ENCODE measurements at places on chromosomes 13 and 19. TPM values are rescaled to one million over a fixed set of nuclear protein-coding genes. Genes with fewer than 3 reads are reported as not detected.

The ONECUT3 gene
- not detected for total RNA-seq

- no peak for DNase-seq
These were observed 246.1 kb downstream of the PCDH17 start for GRCh38 chr13:57877601-57878000.

- no peak for DNase-seq
These were observed 330.2 kb downstream of the MZT1 start for GRCh38 chr13:72397265-72397664.

The ZSCAN5B gene
- total RNA-seq = not detected

DNA sequence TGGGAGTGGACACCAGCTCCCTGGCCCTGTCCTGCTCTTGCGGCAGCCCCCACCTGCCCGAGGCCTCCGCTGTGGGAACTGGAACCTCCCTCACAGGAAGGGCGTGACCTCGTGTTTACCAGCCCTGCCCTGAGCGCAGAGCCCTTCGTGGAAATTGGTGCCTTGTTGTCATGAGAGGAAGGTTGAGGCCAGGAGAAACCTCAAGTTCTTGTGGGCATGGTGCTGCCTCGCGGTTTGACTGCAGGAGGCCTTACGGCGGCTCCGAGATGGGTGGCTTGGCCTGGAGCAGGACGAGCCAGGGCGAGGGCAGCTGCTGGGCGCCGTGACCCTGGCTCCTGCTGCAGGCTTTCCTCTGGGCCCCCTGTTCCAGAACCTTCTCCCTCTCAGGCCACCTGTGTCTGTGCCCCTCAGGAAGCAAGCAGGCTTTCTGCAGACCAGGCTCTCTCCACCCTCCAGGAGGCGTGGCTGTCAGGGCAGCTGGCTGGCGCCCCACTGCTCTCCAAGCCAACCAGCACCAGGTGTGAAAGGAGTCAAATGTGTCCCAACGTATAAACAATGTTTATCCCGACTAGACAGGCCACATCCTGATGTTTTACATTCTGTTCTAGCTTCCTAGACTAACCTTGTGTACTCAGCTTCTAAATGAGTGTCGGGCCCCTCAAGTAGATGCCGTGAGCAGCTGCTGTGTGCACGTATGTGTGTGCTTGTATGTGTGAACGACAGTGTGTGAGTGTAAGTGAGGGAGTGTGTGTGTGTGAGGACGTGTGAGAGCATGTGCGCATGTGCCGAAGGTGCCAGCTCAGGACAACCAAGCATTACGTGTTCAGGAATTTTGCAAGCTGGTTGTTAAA lies 10.4 kb upstream of the RASA3 start:
- no peak for DNase-seq

DNA sequence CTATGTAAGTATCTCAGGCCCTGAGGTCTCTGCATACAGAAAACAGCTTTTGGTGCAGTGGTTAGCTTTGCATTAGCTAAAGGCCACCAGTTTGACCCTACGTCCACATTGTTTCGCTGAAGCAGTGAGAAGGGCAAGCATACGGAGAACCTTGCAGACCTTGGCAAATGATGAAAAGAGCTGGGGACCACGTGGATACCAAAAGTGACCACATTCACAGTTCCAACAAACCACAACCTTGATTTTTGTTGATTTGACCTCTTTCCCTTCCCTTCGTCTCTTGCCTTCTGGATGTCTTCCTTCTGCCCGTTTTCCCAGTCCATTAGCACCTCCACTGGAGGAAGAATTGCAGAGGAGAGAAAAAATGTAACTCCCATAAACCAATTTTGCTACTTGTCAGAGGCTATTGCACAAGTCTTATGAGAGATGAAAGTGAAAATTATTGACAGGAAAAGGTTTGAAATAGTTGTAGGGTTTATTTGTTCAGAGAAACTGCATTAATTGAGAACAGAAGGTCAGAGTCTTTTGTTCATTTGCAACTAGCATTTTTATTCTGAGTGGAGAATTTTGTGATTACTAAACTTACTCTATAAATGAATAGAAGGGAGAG lies 293.9 kb upstream of the HTR2A start:
- no peak for DNase-seq

GRCh38 chr13:26557051-26557392 lies 461 bp upstream of the WASF3 start:
- DNase-seq = no peak

DNA sequence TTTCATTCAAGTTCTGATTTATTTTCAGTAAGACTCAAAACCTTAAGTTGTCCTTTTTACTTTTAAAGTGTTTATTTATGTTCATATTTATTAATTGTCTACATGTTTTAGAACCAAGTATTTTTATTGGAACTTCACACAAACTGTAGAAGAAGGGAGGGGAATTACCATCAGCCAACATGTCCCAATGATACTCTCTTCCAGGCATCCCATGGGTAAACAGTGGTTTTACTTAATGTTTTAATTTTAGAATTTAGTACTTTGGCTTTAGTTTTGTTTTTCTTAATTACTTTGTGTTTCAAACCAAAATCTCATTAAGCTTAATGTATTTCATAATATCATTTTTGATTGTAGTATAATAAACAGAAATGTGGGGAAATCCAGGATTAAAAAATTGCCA lies 5.2 kb downstream of the TNFSF13B start:
- DNase-seq = no peak

The ATXN8OS gene
- total RNA-seq = not detected

- DNase-seq = no peak
These were observed 52.0 kb downstream of the DCT start for GRCh38 chr13:94427313-94427953.

The ZNF878 gene
- not detected for total RNA-seq

GRCh38 chr13:44004878-44005277 lies 125.2 kb downstream of the LACC1 start:
- no peak for DNase-seq

DNA sequence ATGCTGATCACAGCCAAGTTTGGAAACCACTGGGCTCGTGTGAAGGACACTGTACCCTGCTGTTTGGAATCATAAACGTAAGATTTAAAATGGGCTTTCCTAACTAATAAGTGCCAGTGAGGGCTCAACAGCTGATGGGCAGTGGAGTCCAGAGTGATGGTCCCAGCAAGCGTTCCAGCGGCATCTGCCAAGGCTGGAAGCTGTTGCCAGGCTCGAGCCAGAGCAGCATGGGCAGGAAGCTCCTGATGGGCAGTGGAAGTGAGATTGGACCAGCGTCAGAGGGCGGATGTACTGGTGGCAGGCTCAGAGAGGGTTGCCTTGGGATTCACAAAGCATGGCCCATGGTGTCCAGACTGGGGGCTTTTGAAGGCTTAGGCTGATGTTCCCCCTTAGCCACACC lies 30.2 kb downstream of the COL4A2 start:
- no peak for DNase-seq

The HRC gene
- 0.88 TPM for total RNA-seq

GRCh38 chr19:11205939-11206570 lies 8.7 kb upstream of the KANK2 start:
- no peak for DNase-seq

- DNase-seq = no peak
These were observed 60.0 kb downstream of the ZAR1L start for GRCh38 chr13:32254916-32255723.

DNA sequence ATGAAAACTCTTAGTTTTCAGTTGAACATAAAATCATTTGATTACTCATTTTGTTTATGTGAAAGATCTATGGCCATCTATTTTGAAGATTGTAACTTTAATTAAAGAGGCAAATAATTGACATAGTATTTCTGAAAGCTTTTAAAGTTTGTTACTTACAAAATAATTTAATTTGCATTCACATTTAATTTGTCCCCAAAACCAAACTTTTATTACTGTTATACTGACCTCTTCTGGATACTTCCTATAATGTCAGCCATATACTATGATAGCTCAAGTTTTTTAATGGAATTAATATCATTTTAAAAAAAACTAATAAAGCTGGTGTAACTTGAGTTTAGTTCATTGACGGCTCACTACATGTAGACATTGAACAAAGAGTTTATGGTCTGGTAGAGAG lies 4.9 kb upstream of the SGCG start:
- DNase-seq = no peak

Data from breast epithelium (tissue), 4 donors.